ENCODE measurements at places on chromosomes 1 and 21.

DNA sequence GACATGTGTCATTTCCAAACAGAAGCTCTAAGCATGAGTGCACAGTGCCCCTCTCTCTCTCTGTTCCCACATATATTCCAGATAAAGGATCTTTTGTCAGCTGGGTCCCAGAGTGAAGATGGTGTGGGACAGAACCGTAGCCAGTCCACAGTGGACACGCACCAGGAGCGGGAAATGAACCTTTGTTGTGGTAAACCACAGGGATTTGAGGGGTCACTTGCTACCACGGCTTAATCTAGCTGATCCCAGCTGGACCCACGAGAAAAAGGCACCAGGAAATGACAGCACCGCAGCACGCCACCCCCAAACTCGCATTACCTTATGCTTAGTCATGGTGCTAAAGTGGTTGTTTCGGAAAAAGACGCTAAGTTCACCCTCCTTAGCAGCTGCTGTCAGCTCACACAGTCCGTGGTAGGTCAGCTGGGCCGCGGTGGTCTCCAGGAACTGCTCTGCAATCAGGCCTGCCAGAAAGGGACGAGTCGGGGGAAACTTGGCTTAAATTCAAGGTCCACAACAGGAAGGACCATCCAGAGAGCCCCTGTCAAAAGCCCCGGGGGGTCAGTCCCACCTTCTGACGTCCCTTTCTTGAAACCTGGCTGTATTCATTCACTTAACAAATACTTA lies 7.5 kb downstream of the MINDY1 start:
- H3K4me1 ChIP-seq, result peaks cover 23% of the 10 kb centered on the region
- DNase-seq, result no peak
- no peak overlapping the region for H3K4me3 ChIP-seq
- H3K36me3 ChIP-seq, result peaks cover 45% of the 10 kb centered on the region
- no peak overlapping the region for H3K27ac ChIP-seq

DNA sequence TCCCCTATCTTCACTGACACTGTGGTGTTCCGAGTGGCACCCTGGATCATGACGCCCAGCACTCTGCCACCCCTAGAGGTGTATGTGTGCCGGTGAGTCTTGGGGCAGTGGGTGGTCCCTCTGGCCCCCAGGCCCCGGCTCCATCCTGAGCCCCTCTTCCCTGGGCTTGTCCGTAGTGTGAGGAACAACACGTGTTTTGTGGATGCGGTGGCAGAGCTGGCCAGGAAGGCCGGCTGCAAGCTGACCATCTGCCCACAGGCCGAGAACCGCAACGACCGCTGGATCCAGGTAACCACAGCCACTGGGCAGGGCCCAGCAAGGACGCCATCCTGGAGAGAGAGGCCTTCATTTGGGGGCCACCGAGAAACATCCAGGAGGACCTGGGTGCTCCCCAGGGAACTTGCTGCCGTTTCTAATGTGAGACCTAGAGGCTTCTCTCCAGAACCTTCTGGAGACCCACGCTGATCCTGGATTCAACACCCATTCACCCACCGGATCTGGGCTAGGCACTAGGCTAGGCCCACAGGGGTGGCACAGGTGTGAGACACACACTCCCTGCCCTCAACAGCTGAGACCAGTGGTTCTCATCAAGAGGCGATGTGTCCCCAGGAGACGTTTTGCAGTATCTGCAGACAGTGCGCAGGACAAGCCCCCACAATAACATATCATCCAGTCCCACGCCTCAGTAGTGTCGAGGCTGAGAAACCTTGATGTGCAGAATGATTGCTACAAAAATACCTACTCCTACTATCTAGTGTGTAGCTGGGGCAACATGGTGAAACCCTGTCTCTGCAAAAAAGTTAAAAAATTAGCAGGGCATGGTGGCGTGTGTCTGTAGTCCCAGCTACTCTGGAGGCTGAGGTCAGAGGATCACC lies 22.2 kb downstream of the PADI3 start:
- H3K36me3 ChIP-seq, result no peaks in the 10 kb centered on the region
- no peak overlapping the region for H3K27ac ChIP-seq
- no peak for DNase-seq

DNA sequence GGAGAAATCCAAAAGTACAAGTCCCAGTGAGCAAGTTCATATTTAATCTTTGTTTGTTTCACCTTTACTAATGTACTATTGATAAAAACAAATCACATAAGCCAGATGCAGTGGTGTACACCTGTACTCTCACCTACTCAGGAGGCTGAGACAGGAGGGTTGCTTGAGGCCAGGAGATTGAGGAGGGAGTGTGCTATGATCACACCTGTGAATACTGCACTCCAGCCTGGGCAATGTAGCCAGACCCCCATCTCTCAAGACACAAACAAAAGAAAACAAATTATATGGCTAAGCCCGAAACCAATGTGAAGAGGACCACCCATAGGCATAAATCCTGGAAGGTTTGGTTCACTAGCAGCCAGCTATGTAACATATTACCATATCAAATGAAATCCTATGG lies 9.6 kb upstream of the USP24 start:
- H3K27ac ChIP-seq, result no peak overlapping the region
- no peak for DNase-seq
- H3K4me3 ChIP-seq, result no peak overlapping the region

- peaks cover 1% of the 10 kb centered on the region for H3K27me3 ChIP-seq
- no peak for DNase-seq
- no peaks in the 10 kb centered on the region for H3K4me1 ChIP-seq
- H3K27ac ChIP-seq, result no peak overlapping the region
- H3K4me3 ChIP-seq, result no peak overlapping the region
- no peaks in the 10 kb centered on the region for H3K36me3 ChIP-seq
These were observed 5.8 kb downstream of the OR14I1 start for GRCh38 chr1:248696774-248697173.

GRCh38 chr1:196152086-196152485 lies 456.2 kb downstream of the KCNT2 start:
- no peak for DNase-seq
- H3K27ac ChIP-seq, result no peak overlapping the region
- no peaks in the 10 kb centered on the region for H3K27me3 ChIP-seq
- no peaks in the 10 kb centered on the region for H3K36me3 ChIP-seq

DNA sequence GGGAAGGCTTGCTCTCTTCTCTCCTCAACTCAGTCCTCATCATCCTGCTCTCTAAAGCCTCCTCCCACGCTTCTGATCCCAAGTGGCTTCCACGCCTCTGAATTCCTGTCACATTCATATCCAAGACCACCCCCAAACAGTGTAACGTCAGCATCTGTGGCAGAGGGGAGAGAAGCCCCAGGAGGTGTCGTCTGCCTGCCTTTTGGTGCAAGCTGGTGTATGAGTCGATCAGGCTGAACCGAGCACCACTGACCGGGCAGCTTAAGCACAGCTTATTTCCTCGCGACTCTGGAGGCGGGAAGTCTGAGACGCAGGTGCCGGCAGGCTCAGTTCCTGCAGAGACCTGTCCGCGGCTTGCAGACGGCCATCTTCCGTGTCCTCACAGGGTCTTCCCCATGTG lies 123.8 kb upstream of the RAB4A start:
- H3K36me3 ChIP-seq, result no peaks in the 10 kb centered on the region
- H3K27ac ChIP-seq, result no peak overlapping the region
- no peak overlapping the region for H3K4me3 ChIP-seq
- H3K4me1 ChIP-seq, result no peaks in the 10 kb centered on the region
- DNase-seq, result no peak
- no peaks in the 10 kb centered on the region for H3K27me3 ChIP-seq

GRCh38 chr1:89611721-89612120 lies 21.2 kb upstream of the LRRC8C start:
- DNase-seq, result no peak
- H3K27me3 ChIP-seq, result no peaks in the 10 kb centered on the region
- peak overlapping the region; percentile 91 for H3K27ac ChIP-seq
- peaks cover 52% of the 10 kb centered on the region for H3K4me1 ChIP-seq

- no peak overlapping the region for H3K4me3 ChIP-seq
- no peak for DNase-seq
- no peaks in the 10 kb centered on the region for H3K27me3 ChIP-seq
- H3K36me3 ChIP-seq, result no peaks in the 10 kb centered on the region
These were observed 54.0 kb upstream of the JUN start for GRCh38 chr1:58837886-58838285.

GRCh38 chr1:203178083-203178482 lies 2.5 kb upstream of the MYBPH start:
- no peaks in the 10 kb centered on the region for H3K4me1 ChIP-seq
- no peak for DNase-seq
- no peak overlapping the region for H3K4me3 ChIP-seq
- no peaks in the 10 kb centered on the region for H3K27me3 ChIP-seq

- no peaks in the 10 kb centered on the region for H3K4me1 ChIP-seq
- H3K27me3 ChIP-seq, result no peaks in the 10 kb centered on the region
- H3K27ac ChIP-seq, result no peak within 1 kb of the TSS
- DNase-seq, result no peak
These were observed at the start of gene GJB4 for GRCh38 chr1:34759503-34760357. Gene GJB4 (plus strand): TSS chr1:34759740. CDS start chr1:34761255, 1,515 bp downstream.

- H3K36me3 ChIP-seq, result peaks cover 72% of the 10 kb centered on the region
- no peak for DNase-seq
- H3K27ac ChIP-seq, result peak overlapping the region; percentile 90
- no peak overlapping the region for H3K4me3 ChIP-seq
These were observed 35.4 kb downstream of the MIA3 start for GRCh38 chr1:222653178-222653827.

GRCh38 chr1:1438531-1439381 lies 3.3 kb downstream of the VWA1 start:
- H3K4me3 ChIP-seq, result no peak overlapping the region

DNA sequence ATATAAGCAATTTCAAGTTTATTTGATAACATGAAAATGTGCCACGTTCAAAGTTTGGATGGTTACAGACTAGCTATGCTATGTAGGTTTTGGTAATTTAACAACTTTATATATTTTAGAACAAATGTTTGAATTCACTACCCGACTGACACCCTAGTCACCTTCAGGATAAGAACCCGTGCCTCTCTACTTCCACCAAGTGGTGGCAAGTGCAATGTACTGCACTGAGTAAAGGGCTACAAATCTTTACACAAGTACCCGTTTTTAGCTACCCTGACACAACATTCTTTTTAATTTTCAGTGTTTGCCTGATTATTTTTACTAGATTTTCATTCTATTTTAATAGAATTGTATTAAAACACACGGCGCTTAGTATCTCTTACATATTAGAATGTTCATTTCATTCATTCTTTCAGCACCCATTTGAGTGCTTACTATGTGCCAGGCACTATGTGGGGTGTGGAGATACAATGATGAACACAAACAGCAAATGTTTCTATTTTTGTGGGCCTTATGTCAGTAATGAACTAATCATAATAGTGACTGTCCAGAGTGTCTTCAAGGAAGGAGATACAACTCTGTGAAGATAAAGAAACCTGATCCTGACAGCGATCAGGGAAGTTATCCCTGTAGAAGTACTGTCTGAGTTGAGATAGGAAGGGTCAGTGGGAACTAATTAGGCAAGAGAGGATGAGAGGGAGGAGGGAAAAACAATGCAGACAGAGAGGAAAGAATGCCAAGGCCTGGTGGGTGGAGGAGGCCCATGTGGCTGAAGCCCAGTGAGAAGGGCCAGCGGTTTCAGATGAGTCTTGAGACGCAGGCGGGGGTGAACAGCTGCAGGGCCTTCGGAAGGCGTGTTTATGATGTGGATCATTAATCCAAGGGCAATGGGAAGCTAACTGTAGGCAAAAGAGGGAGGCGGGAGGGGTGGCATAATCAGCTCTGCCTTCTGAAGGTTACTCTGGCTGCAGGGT lies 3.8 kb downstream of the LCA5L start:
- H3K27ac ChIP-seq, result no peak overlapping the region
- H3K27me3 ChIP-seq, result no peaks in the 10 kb centered on the region
- no peak overlapping the region for H3K4me3 ChIP-seq
- no peak for DNase-seq

GRCh38 chr21:38753557-38753971 lies 52.2 kb upstream of the ETS2 start:
- no peak for DNase-seq
- no peaks in the 10 kb centered on the region for H3K27me3 ChIP-seq
- no peak overlapping the region for H3K27ac ChIP-seq
- no peaks in the 10 kb centered on the region for H3K36me3 ChIP-seq
- no peak overlapping the region for H3K4me3 ChIP-seq

DNA sequence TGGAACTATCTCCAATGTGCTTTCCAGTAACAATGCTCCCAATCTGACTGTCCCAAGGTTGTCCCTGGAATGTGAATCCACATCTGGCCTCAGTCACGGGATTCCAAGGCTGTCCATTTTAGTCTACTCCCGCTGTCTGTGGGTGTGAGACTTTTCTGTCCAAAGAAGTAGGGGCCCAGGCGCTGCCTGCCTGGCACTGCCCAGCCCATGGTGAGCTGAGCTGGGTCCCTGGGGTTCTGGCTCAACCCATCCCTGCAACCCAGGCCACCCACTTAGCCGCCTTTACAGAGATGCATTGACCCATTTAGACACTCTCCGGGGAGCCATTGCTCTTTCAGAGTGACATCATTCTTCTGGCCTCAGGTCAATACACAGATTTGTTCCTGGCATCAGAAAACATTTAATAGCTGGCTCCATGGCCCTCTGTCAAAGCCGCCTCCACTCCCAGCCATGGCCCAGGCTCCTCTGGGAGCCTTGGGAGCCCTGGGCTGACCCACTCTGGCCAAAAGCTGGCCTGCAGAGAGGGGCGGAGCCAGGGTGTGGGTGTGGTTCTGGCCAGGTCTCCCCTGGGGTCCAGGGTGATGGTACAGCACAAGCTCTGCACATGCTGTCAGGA lies 47.2 kb upstream of the PAX7 start:
- H3K4me3 ChIP-seq, result no peak overlapping the region
- H3K27me3 ChIP-seq, result no peaks in the 10 kb centered on the region
- no peak overlapping the region for H3K27ac ChIP-seq
- DNase-seq, result no peak
- no peaks in the 10 kb centered on the region for H3K4me1 ChIP-seq
- no peaks in the 10 kb centered on the region for H3K36me3 ChIP-seq

DNA sequence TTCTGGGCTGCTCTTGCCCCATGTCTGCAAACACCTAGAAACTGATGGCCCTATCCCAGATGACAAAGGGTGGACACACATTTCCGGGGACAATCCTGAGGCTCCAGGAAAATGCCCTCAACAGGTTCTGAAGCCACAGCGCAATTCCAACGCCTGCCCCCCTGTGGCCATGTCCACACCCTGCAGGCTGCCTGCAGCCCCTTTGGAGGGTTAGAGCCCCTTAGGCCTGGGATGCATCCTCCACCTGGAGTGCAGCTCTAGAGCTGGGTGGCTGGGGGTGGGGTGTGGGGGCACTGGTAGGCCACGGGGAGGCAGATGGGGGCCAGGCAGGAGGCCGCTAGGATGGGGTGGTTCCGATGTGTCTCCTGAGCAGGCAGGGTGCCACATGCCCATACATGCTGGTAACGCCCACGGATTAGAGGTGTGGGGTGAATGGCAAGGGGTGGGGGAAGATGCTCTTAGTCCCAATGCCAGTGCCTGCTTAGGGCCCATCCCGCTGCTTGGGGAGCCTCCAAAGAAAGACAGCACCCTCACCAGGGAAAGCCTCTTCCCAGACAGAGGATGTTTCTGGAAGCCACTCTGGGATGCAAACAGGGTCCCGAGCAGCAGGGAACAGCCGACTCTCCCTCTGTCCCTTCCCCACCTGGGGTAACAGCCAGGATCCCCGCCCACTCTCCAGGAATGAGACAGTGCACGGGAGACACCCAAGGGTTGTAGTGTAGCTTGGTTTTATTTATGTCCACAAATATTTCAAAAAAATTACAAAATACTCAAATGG lies 34.0 kb downstream of the SLC45A1 start:
- peaks cover 30% of the 10 kb centered on the region for H3K36me3 ChIP-seq
- H3K27ac ChIP-seq, result no peak overlapping the region
- no peaks in the 10 kb centered on the region for H3K4me1 ChIP-seq
- no peak overlapping the region for H3K4me3 ChIP-seq
- no peak for DNase-seq

Measured in effector memory CD4-positive, alpha-beta T cell (primary cell).